GM13977 (cell line): ENCODE measurements at places on chromosomes 1 and 21.

GRCh38 chr1:243844186-243844585, 5.9 kb downstream of the AKT3 start:
- DNase-seq, result no peak

DNA sequence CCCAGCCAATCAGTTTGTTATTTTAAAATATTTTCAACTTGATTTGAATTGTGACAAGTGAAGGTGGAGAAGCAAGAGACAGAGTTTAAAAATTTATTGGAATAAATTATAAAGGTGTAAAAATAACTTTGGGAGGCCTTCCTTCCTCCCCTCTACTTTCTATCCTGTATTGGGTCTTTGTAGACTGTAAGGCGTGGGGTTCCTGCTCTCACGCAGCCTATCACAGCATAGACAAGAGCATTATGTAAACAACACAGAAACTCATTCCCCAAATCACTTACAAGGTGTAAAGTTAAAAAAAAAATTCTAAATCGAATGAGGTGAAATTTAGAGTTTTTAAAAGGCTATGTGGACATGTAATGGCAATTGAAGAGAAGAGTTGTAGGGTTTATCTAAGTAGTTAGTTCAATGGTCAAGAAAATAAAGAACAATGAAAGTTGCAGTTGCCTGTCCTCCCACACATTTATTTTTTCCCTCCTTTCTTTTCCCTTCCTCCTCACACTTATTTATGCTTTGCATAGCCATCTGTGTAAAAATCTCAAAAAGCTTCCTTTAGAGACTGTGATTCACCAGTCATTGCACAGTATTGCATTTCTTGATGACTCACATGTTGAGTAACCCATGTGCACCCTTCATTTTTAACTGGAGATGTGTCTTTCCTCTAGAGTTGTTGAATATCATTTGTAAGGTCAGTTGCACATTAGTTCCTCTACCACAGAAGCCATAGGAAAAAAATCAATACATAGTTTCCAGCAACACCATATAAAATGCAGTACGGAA, 242.2 kb downstream of the PTPRC start:
- DNase-seq, result no peak

- DNase-seq, result no peak
Observed at GRCh38 chr1:40808909-40809308, 25.3 kb downstream of the KCNQ4 start.

- no peak for DNase-seq
Observed at GRCh38 chr1:212938846-212939245, 11.5 kb upstream of the VASH2 start.

DNA sequence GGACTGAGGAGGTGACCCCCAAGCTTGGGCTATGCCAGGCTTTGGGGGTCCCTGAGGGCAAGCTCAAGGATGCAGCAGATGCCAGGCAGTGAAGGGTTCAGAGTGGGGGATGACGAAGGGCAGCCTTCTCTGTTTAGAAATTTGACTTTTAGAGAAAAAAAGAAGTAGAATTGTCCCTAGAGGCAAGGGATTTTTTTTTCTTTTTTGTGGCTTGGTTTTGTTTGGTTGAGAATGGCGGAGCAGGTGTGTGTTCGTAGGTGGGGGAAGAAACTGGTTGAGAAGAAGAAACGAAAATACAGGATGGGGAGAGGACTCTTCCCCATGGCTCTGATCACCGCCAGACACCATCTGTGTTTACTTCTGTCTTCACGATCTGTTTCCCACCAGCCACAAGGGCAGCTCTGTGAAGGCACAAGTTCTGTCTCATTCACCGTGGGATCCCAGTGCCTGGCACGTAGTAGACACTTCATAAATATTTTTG, 8.2 kb downstream of the PLA2G5 start:
- DNase-seq, result peak; percentile 32

DNA sequence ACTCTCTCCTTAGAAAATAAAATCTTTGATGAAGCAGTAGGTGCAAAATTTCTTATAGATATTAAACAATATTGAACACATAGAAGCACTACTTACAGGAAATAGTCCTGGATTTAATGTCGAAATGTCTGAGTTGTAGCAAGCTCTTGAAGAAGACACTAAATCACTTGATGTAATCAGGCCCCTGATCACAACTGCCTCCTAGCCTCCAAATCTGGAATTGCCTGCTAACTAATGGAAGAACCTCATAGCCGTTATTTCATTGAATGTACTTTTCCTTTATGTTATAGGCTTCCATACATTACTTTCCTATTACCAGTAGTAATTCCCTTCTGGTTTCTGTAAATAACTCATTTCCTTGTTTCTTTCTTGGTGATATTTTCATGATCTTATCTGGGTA, 675.7 kb upstream of the CHRM3 start:
- no peak for DNase-seq

DNA sequence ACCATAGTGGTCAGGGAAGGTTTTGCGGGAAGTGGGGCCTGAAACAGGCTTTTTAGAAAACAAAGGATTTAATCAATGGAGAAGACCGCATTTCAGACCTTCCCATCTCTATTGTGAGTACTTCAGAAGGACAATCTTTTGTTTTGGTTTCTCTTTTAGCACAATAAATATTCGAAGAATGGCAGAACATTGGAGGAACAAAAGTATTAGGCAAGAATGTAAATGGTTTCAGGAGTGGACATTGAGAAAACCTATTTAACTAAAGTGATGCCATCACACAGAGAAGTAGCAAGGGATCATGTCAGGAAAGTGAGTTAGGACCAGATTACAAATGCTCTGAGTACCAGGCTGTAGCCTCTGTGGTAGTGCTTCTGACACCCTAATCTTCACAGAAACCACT, 26.8 kb upstream of the UBE2U start:
- no peak for DNase-seq

DNA sequence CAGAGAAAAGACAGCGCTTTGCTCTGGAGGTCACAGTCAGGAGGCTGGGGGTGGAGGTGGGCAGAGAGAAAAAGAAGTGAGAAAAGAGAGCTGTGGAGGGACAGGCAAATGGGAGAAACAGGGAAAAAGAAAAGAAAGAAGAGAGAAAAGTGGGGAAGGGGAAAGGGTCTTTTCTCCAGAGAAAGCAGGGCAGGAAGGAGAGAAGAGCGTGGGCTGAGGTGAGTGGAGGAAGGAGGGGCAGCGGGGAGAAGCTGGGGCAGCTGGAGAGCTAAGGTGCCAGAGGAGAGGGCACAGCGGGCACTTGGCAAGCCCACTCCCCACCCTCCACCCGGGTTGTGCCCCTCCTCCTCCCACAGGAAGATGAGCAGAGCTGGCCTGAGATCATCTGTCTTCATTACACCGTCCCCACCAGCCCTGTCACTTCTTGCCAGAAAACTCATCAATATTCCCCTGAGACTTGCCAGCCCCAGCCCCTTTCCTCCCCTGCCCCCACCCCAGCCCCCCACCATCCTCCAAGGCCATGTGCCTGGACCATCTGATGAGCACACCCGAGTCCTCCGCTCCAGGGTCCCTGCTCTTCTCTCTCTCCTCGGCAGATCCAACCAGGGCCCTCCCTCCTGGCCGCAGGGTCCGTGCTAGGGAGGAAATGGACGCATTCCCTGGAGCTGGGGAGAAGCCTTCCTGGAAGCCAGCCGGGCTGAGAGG, 17.0 kb upstream of the BLACAT1 start:
- no peak for DNase-seq

GRCh38 chr1:53766831-53767405, 28.0 kb upstream of the GLIS1 start:
- DNase-seq, result no peak

- no peak for DNase-seq
Observed at GRCh38 chr1:162697140-162697895, 65.1 kb downstream of the DDR2 start.

GRCh38 chr1:243735457-243735856, 114.6 kb downstream of the AKT3 start:
- no peak for DNase-seq

DNA sequence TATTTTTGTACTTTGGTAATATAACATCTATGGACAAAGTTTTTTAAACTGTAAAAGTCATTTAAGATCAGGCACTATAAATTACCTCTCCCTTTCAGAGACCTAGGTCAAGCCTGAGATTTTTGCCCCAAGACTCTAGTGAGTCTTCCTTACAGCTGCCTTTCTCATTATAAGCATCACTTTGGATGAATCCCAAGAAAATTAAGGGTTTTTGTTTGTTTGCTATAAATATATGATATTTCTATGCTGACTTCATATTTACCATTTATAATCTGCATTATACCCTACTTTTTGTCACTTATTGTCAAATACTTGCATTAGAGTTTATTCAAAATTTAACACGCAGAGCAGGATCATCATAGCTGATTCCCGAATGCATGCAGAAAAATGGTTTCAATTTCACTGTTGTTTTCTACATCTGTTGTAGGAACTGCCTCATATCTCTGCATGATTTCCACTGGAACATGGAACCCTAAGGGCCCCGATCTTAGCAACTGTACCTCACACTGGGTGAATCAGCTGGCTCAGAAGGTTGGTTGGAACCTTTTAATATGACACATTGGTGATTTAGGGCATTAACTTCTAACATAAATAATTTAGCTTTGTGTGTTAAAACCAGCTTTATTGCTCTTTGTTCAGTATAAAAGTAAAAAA, 150.0 kb downstream of the ADGRL2 start:
- no peak for DNase-seq

- no peak for DNase-seq
Observed at GRCh38 chr1:236725668-236726067, 39.4 kb downstream of the ACTN2 start.

DNA sequence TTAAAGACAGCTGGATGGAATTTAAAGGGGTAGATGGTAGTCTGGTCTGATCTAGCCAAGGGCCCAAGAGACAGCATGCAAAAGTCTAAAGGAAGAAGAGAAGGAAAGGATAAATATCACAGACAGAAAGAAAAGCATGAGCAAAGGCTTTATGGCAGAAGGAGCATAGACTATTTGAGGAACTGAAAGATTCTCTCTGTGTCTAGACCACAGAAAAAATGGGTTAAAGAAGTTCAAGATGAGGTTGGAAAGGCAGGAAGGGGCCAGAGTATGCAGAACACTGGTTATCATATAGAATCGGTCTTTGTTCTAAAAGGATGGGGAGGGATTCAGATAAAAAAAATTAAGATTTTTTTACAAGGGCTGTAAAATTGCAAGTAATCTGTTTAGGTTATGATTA, 136.8 kb upstream of the SGIP1 start:
- DNase-seq, result no peak

- no peak for DNase-seq
Observed at GRCh38 chr1:34425785-34426184, 249.1 kb downstream of the C1orf94 start.

DNA sequence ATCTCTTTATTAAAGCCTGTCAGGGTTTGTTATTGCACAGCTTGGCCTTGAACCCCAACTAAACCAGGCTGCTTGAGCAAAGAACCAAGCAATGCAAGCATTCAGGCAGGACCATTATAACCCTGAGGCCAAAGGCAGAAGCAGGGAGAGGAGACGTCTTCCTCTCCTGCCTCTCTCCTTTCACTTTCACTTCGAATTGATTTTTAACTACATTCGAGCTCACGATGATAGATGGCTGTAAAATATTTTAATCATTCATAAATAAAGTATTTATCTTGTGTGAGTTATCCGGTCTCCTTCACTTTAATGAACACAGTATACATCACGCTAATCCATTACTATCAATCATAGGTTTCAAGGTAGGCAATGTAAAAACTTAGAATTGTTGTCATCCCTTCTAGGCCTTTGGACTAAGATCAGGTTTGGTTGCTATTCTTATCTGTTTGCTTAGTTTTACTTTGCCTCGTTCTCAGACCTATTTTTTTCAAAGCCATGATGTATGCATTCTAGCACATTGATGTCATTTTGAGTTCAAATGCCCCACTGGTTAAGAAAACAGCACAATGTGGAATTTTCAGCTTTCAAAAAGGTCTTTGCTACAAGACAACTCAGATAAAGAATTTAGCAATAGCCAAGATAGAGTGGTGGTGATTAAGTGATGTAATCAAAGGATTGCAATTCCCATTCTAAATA, 480.2 kb upstream of the RUNX1 start:
- DNase-seq, result peak; percentile 48

- no peak for DNase-seq
Observed at GRCh38 chr1:36119456-36119855, 5.6 kb downstream of the COL8A2 start.

GRCh38 chr1:14954210-14954609, 199.3 kb upstream of the TMEM51 start:
- no peak for DNase-seq

GRCh38 chr1:53381790-53382401, 54.0 kb upstream of the LRP8 start:
- DNase-seq, result no peak

DNA sequence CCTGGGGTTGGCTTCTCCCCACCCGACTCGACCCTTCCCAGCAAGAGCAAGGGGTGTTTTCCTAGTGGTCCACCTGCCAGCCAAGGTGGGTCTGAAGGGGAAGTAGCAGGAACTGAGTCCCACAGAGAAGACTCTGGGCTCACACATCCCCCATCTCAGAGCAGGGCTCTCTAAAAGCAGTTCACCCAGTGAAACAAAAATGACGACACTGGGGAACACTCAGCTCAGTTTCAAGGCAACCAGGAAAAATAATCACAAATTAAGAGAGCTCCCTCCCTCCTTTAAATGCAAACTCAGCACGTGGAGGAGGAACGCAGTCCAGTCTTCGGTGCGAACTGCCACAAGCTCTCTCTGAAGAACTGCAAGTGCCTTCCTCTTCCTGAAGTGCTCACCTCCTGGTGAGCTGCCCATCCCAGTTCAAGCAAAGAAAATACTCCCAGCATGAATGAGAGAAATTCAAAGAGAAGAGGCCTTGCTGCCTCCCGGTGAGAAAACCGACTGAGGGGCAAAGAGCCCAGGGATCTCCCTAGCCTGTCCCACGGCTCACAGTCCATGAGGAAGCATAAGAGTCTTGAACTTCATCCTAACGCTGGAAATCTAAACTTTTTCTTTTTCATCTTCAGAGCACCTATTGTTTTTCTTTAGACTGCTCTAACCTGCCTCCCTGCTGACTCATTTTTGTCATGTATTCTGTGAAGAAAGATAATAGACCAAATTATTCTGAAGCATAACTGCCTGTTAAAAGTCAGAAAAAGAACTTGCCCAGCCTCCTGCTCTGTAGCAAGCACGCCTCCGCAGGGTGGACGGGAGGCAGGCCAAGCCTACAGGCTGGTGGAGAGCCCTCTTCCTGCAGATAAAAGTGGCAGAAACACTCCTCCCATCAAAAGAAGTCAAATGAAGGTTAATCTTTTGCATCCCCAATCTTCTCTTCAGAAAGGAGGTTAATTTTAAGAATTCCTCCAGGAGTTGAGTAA, 281.4 kb downstream of the HHIPL2 start:
- DNase-seq, result no peak

GRCh38 chr21:42149656-42150473, 69.1 kb upstream of the ABCG1 start:
- DNase-seq, result no peak

DNA sequence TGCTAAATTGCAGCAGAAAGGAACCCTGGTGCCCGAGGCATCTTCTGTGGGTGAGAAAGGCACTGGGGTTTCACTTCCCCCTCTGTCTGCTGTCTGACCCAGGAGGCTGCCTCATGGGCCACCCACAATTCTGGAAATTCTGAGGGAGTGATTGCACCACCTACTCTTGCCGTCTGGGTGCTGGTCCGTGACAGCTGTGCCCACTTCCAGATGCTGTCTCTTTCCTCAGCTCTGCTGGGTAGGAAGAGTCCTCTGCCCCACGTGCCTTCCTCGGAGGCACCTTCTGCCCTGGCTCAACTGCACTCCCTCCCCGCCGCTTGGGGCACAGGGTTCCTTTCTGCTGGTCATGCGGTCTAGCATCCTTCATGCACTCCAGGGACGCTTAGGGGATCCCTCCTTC, 96.3 kb downstream of the ARHGEF10L start:
- DNase-seq, result no peak
